CD4-positive, CD25-positive, alpha-beta regulatory T cell (primary cell): ENCODE measurements at places on chromosomes 1 and 21.

DNA sequence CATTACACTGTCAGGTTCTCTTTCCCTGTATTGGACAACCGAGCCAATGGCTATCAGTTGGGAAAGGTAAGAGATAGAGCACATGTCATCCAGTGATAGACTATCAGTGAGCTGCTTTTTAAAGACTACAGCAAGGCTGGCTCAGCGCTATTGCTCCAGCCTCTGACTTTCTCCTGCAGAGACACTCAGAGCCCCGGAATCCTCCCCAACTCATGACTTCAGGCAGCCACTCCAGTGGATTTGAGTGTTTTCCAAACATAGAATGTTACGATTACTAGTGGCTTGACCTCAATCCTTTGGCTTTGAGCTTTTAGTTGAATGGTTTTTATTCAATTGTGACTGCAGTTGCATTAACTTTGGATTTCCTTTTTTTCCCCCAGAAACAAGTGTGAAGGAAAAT lies 331.9 kb downstream of the DISC1 start:
- no peak for DNase-seq

DNA sequence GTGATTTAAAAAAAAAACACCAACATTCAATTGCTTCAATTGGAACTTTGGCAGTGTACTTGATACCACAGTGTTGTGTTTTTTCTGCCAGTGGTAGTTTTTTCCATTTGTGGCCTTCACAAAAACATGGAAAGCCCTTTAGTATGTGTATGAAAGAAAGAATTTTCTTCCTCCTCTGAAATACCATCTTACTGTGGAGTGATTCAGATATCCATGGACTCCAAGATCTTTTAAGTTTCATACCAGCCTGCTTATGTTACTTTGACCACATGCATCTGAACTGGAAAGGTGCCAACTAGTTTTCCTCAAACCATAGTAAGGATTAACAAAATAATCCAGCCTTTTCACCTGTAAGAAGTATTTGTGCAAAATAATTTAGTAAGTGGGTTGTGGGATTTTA lies 3.4 kb downstream of the PPP2R5A start:
- DNase-seq = no peak

DNA sequence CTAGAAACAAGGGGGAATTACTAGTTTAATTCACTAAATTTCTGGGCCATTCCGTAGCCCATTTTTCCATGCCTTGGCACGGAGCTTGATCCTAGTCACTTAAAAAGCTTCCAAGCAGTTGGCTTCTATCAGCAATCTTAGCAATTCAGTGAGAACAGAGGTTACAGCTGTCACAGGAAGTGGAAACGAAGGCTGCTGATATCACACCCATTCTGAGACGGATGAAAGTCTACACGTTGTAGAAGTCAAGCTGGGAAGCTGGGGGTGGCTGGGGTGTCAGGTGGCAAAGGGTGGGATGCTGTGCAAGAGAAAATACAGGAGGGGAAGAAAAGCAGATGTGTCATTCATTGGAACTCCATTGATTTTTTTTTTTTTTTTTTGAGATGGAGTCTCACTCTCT lies 11.8 kb upstream of the STMN1 start:
- DNase-seq = no peak

GRCh38 chr1:246450611-246451251 lies 56.3 kb downstream of the SMYD3 start:
- peak; percentile 32 for DNase-seq

DNA sequence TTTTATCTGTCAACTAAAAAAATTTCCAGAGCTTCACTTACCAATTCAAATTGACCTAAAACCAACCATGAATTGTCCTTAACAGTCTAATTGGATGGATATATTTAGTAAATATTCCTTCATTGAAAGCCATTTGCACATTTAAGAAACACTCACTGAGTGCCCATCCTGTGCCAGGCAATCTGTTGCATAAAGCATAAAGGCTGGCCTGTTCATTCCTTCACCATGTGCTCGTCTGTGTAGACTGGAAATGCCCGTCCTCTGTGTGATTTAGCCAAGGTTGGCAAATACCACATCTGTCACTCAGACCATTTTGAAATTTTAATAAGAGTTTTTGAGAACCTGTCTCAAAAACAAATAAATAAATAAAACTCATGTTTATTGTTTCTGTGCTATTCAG lies 57.1 kb downstream of the ZNF684 start:
- DNase-seq = no peak

DNA sequence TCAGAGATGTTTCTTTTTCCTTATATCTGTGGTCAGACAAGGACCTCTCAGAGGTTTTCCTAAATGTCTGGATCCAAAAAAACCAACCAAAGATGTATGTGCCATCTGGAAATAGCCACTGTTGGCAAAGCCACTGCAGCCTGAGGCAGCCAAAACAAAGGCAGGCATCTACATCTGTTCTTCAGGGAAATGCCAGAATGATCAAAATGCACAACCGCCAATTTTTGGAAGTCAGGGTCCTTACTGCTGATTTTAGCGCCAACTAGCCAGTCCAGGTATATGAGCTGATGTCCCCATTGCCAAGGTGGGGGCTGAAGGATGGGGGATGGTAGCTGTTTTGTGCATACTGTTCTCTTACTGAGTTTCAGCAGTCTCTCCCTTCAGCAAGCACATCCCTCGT lies 45.9 kb downstream of the SYT14 start:
- DNase-seq = no peak
